COLO829 (cell line): ENCODE measurements at places on chromosomes 16 and 17.
A peak's percentile ranks its signal among the peaks of the same experiment; 100 is the strongest.

- DNase-seq: no peak
Measured at GRCh38 chr17:15462976-15463772, 4.2 kb downstream of the CDRT4 start.

- DNase-seq: peak; percentile 44
Measured at GRCh38 chr16:28042811-28043210, 20.7 kb downstream of the GSG1L start.

GRCh38 chr16:73233846-73234424 lies 186.0 kb upstream of the ZFHX3 start:
- DNase-seq: no peak

GRCh38 chr16:23423496-23424049 lies 29.4 kb downstream of the COG7 start:
- DNase-seq: peak; percentile 75

DNA sequence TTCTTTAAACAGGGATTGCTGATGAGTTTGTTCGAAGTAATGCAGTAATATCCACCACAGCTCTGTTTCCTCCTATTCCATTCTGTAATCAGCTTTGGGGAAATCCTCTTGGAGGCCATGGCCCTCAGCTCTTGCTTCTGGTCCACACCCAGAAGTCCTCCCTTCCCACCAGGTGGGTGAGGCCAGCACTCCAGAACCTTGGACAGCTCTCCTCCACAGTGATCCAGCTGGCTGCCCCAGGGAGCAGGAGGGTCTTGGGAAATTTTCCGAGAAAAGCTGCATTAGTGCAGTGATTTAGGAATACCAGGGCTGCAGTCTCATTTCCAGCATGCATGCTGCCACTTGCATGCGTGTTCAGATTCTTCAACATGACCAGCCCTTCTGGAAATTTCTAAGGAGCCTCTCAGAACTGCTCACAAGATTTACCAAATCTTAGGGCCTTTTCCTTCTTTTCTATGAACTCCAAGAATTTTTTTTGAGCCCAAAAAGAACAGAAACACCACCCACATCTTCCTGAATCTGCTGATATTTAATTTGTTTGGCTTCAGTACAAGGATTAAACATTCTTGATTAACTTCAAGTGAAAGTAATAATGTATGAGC lies 4.2 kb downstream of the SMPD3 start:
- DNase-seq: peak; percentile 13

- DNase-seq: peak; percentile 75
Measured at GRCh38 chr17:66200685-66201092, 8.8 kb upstream of the CEP112 start.

- peak; percentile 92 for DNase-seq
Measured at GRCh38 chr17:62819511-62820221, 11.6 kb upstream of the MARCHF10 start.

GRCh38 chr16:26688699-26689098 lies 378.0 kb upstream of the C16orf82 start:
- DNase-seq: no peak
